ENCODE measurements at places on chromosomes 16 and 17.
A peak's percentile ranks its signal among the peaks of the same experiment; 100 is the strongest.

- no peak for DNase-seq
Measured at GRCh38 chr16:10126686-10127085, 55.5 kb downstream of the GRIN2A start.

- DNase-seq, result no peak
Measured at GRCh38 chr17:37643869-37644268, 623 bp upstream of the DDX52 start.

DNA sequence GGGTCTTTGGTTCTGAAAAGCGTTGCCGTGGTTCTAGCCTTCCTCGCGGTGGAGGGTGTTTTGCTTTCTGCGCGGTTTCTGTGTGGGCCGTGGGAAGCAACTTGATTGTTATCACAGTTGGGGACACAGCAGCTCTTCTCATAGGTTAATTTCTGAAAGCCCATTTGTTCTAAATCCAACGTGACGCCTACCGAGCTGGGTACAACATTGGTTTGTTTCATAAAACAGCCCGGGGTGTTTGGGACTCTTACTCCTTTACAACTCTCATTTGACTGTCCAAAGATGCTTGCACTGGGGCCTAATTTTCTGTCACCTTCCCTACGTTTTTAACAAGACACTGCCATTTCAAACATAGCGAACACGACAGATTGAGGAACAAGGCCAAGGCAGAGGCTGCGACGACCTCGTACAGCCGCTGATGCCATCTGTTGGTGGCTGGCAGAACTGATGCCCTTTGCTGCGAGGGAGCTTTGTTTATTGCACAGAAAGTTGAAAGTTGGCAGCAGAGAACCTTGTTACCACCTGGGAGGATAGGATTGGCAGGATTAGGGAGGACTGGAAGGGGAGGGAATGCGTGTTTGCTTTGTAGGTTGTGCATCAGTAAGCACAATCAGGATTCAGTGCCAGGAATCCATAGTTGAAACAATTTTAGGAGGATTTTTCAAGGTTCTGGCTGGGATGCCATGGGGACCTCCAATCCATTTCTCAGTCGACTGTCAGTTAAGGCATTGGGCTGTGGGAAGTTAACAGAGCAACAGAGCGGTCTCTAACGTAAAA, 98.3 kb downstream of the PITPNC1 start:
- DNase-seq, result peak; percentile 50

DNA sequence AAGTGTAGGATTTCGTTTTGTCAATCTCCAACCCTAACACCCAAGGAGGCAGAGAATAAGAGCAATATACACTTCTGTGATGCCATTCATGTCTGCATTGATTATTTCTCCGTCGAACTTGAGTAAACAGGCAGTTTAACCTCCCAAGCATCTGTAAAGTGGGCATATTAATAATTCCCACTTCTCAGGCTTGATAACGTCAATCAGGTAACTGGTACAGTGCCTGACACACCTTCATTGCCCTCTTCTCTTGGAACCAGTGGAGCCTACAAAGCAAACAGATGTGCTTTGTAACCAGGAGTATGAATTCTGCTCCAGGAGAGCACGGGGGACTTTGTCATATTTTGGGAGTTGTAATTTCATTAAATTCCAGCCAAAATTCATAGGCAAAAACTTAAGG, 32.5 kb upstream of the PLCG2 start:
- DNase-seq, result no peak

GRCh38 chr16:4746991-4747574, 12.7 kb downstream of the DNAAF8 start:
- no peak for DNase-seq

DNA sequence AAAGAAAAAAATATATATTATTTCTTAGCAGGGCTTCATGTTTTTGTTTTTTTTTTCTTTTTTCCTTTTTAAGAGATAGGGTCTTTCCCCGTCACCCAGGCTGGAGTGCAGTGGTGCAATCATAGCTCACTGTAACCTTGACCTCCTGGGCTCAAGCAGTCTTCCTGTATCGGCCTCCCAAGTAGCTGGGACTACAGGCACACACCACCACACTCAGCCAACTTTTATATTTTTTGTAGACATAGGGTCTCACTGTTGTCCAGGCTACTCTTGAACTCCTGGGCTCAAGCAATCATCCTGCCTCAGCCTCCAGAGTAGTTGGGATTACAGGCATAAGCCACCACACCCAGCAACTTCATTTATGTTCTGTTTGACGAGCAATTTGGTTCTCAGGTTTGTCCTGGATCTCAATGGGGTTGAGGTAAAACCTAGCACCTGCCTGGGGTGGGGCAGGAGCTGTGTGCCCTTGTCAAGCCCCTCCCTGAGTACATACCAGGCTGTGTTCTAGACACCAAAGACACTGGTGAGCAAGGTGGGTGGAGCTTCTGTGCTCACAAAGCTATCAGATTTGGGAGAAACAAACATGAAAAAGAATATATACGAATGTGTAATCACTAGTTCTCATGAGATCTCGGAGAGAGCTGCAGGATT, 19.2 kb downstream of the GPT2 start:
- no peak for DNase-seq

DNA sequence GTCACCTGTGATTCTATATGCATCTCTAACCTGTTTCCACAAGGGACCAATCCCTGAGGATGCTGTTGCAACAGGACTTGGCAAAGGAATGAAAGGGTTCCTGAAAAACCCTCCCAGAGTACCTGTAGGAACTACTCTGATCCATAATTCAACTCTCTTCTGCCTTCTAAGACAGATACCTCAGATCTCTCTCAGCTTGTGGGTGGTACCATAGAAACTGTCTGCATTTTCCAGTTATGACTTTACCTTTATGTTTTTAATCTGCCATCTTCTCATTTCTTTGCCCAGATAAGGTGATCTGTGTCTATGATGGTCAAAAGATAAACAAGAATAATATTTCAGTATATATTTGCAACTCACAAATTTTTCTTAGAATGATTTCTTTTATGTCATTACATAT, 65.1 kb downstream of the TMC6 start:
- no peak for DNase-seq

- no peak for DNase-seq
Measured at GRCh38 chr16:51433599-51433998, 282.5 kb upstream of the SALL1 start.

GRCh38 chr16:15510992-15511391, 76.6 kb downstream of the BMERB1 start:
- DNase-seq, result no peak

DNA sequence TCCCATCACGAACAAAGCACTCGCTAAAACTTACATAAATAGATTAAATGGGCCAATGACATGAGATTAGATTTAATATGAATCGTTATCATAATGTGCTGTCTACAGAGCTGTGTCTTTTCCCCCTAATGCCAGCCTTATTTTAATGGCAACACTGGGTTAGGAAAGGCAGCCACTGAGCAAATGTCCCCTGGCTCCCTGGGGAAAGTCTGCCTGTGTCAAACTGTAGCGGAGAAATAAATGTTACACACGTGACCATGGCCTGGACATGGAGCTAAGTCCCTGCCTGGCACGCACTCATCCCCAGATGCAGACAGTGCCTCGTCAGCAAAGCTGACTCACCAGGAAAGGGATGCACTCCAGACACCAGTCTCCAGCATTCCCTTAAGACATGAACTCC, 61.3 kb upstream of the SDK2 start:
- no peak for DNase-seq

- no peak for DNase-seq
Measured at GRCh38 chr17:44627513-44628242, 28.6 kb upstream of the MEIOC start.

DNA sequence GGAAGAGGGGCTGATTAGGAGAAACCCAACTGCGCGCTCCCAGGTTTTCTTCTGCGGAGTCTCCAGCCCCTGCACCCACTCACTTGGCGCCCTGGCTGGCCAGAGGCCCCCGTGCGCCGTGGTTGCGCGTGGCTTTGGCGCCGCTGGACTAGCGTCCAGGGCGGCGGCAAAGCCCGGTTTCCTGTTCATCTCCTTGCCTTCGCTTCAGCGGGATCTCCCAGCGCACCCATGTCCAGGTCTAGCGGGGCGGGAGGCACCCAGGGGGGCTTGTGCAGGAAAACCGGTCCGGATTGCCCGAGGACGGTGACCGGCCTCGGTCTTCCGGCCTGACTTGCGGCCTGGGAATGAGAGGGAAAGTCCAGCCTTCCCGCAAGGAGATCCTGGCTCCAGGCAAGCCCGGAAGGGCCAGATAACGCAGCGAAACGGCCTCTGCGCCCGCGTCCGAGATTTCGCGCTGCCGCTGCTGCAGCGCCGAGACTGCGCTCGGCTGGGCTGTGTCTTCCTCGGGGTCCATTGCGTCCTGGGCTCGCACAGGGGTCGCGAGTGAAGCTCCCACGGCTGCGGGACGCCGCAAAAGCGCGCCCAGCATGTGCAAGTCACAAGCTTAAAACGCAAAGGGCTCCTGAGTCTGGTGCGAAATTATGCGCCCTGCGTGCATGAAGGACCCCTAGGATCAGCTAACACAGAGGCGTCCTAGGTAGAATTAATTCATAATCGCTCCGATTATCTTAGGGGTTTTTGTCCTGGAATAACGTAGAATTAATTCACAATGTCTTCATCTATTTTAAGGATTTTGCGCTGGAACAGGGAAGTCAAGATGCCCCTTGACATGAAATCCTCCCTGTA, 5.7 kb downstream of the FOXF1 start:
- DNase-seq, result no peak

- DNase-seq, result no peak
Measured at GRCh38 chr16:50079397-50080140, 13.8 kb downstream of the HEATR3 start.
